ENCODE measurements at places on chromosomes 5 and 9.

DNA sequence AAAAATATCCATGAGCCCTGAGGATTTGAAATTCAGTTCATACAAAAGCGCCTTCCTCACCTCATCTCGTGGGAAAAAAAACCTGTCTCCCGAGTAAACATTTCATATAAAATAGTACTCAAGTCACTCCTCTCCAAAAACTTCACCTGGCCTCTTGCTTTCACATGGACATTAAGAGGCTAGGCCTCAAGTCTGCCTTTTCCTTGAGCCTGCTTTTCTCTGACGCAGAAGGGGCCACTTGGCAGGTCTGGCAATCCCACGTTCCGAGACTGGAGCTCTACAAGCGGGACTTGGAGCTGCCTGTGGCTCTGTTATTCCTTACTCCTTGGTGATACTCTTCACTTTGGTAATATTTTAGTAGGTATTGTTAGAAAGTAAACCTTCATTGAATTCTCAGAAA lies 26.9 kb upstream of the CKS2 start:
- DNase-seq: no peak

GRCh38 chr5:16606628-16607027 lies 10.2 kb downstream of the RETREG1 start:
- no peak for DNase-seq

DNA sequence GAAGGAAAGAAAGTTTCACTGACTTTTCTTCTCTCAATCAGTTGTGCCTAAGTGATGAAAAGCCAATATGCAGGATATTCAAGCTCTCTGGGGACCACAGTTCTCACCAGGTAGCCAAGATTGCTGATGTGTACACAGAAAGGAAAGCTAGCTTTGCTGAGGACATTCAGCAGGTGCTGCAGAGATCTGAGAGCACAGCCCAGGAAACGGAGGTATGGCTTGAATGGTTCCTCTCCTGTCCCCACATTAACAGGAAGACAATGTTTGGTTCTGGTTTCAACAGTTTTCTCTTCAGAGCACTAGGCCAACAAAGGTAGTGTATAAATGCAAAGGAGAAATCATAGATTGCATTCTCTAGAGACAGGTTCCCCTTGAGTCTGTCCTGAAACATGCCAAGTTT lies 69.6 kb downstream of the PTPDC1 start:
- no peak for DNase-seq

DNA sequence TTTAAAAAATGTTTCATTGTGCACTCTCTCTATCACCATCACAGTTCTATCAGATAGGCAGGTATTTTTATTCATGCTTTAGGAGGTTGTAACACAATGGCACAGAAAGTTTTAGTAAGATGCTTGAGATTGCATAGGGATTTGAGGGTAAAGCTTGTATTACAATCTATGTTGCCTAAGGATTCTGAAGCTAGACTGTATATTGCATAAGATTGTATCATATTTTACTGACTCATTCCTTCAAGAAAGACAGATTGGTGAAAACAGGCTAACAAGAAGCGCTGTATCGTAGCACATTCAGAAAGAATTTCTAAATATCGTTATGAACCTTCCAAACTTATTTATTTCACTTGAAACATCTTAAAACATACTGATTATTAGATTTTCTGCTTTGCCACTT lies 577.7 kb downstream of the EBF1 start:
- DNase-seq: no peak

DNA sequence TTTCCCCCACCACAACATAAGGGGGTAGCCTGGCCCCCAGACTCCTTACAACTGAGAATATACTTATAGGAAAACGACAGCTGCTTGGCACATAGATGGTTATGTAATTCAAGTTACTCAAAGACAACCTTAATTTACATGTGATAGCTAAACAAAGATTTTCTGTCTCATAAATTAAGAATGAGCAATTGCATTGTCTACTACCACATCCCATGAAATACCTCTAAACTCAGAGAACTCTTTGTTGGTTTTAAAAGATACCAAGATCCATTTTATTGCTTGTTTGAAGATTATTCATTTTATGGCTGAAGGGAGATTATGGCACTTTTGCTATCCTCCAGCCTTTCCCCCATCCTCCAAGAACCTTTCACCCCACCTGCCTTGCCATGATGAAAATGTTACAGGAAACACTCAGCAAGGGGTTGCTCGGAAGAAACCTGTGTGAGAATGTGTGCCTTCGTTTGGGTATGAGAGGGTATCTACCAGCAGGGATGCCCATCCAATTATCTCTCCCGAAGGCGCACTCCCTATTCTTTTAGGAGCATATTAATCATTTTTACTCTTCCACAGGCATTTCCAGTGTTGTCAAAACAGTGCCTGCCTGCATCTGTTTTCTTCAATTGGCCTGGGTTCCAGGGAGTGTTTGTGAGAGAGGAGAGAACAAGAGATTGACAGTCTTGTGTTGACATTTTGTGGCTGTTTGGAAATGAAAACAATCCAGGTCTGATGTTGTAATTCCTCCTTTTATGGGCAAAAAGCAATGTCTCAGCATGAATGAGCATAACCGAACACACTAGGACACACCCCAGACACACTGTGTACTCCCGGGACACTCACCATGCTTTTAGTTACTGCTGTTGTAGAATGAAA lies 208.0 kb upstream of the ANKRD55 start:
- DNase-seq: no peak

GRCh38 chr5:95660060-95660459 lies 13.5 kb downstream of the RFESD start:
- DNase-seq: no peak

GRCh38 chr5:141992349-141992963 lies 20.4 kb downstream of the GNPDA1 start:
- DNase-seq: peak; percentile 71

DNA sequence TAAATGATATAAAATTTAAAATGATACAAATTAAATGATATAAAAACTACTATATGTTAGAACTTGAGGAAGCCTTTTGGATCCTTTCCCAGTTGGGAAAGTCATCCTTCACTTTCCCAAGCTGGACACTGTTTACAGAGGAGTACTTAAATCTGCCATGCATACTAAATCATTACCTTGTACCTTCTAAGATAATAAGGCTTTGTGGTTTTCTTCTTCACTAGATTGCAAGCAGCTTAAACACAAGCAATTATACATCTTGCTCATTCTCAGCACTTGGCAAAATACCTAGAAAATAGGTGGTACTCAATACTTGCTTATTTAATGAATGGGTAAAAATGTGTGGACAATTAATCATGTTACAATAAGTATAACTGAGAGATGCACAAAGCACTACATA lies 666.8 kb downstream of the PTPRD start:
- no peak for DNase-seq

DNA sequence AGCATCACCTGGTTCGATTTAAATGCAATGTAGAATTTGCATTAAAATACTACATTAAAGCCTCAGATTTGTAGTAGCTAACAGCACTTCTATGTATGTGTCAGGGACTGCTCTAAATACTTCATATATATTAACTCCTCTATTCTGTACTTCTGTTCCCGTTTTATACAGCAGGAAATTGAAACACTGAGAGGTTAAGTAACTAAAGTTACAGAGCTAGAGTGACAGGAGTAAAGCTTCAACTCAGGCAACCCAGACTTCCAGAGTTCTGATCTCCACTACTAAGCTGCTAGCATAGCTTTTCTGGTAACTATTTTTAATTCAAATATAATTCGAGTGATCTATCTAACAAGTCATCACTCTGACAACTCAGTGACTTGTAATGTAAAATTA lies 619 bp upstream of the APC start:
- no peak for DNase-seq

GRCh38 chr9:15824310-15824709 lies 271.5 kb downstream of the CCDC171 start:
- DNase-seq: no peak

GRCh38 chr5:82163452-82164175 lies 114.5 kb downstream of the RPS23 start:
- DNase-seq: no peak

GRCh38 chr5:86570427-86571083 lies 47.2 kb upstream of the COX7C start:
- DNase-seq: no peak

- DNase-seq: no peak
Observed at GRCh38 chr9:127344368-127345000, 52.5 kb upstream of the SLC2A8 start.

GRCh38 chr5:16536246-16536645 lies 70.6 kb upstream of the ZNF622 start:
- DNase-seq: no peak

GRCh38 chr5:180339583-180340183 lies 13.5 kb downstream of the GFPT2 start:
- no peak for DNase-seq

- DNase-seq: no peak
Observed at GRCh38 chr5:115661101-115661500, 35.3 kb upstream of the TMED7 start.

GRCh38 chr9:73270967-73271721 lies 119.5 kb downstream of the ANXA1 start:
- DNase-seq: no peak

DNA sequence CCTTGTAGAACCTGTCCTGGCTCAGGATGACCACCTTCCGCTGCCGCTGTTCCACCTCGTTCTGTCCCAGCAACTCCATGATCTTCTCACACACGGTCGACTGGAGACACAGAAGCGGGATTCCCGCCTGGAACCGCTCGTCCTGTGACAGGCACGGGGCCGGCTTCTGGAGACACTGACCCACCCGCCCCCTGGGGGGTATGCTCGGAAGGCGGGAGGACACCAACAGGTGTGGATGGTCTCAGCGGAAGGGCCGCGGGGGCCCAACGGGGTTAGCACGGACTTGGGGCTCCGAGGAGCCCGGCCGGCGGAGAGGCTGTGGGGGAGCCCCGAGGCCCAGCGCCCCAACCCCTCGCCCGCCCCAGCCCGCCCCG lies 530 bp downstream of the UCK1 start:
- DNase-seq: no peak

All from activated T-cell treated with anti-CD3 and anti-CD28 coated beads for 24 hours (primary cell).